Stimulated activated CD8-positive, alpha-beta memory T cell treated with anti-CD3 and anti-CD28 coated beads, Interleukin-7, amount 100 ng/mL, for 4 hours (primary cell): ENCODE measurements at places on chromosomes 16 and 17.
A peak's percentile ranks its signal among the peaks of the same experiment; 100 is the strongest.

- no peak for DNase-seq
Measured at GRCh38 chr17:50129728-50130558, at the start of gene SAMD14. Gene SAMD14 (minus strand): TSS chr17:50130160. CDS start chr17:50124959, 5,201 bp downstream.

DNA sequence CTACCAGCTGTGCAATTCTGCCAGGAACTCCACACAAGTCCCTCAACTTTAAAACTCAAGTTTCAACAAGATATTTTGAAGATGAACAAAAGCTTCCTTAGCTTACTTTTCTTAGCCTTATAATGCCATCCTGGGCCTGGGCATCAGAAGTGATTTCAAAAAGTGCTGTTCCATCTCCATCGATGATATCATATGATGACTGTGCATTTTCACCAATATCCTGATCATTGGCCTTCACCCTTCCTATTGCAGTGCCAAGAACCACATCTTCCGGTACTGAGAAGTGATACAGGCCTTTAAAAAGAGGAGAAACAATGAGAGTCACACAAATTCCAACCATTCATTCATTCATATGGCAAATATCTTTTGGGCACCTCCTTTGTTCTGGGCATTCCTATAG lies 215.4 kb downstream of the CDH8 start:
- DNase-seq: no peak

GRCh38 chr17:10063730-10064241 lies 134.6 kb downstream of the GAS7 start:
- no peak for DNase-seq

- peak; percentile 86 for DNase-seq
Measured at GRCh38 chr16:4183237-4184037, 58.4 kb downstream of the SRL start.

DNA sequence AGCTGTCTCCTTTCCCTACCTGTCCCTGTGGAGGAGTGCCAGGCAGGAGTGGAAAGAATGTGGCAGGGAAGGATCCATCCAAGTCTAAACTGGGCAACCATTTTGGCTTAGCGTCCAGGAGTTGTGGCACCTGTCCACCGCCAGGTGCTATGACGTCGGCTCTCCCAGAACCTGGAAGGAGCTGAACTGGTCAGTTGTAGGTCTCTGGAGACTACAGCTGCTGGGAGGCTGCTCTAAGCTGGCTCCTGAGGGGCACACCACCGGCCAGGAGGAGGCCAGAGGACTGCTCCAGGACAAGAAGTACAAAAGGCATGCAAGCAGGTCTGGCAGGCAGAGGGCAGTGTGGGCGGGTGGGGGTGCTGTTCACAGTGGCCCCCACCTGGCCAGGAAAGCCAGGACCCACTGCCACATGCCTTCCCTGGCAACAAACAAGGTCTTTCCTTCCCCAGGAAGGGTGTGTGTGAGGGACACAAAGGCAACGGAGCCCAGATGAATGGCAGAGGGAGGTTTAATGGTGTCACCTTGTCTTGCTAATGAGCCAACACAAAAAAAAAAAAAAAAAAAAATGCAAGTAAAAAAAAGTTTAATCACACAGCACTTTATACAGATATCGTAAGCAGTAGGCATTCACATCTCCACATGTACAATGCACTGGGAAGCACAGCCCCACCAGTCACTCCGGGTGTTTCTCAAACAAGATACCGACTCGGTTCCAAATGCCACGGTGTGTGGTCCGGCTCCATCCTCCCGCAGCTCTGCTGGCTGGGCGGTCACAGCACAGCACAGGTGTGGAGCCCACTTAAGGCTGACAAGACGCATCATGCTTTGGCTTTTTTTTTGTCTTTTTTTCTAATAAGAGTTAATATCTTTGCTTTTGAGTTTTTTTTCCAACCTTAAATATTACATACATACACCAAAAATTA lies 4.8 kb downstream of the SPHK1 start:
- no peak for DNase-seq

- no peak for DNase-seq
Measured at GRCh38 chr17:69907132-69907847, 167.7 kb upstream of the KCNJ16 start.

DNA sequence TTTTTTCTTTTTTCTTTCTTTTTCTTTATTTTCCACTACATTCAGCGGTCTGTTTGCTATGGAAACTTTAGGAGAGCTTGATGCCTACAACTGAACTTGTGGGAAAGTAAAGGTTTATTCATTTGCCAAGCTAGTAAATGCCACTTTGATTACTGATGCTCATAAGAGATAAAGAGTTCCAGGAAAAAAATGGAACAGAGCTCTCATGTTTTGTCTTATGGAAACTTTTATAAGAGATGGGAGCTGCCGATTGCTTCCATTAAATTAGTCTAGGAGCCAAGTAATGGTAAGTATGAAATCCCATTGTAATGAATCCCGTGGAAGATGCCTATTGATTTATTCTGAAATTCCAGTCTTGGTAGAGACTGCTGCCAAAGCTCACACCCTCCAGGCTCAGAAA lies 7.1 kb downstream of the ANKFN1 start:
- DNase-seq: no peak

GRCh38 chr17:76847031-76847430 lies 21.2 kb upstream of the MGAT5B start:
- DNase-seq: no peak

GRCh38 chr17:1745513-1746020 lies 2.9 kb downstream of the SERPINF2 start:
- DNase-seq: no peak
